ENCODE measurements at places on chromosomes 7 and 10.

DNA sequence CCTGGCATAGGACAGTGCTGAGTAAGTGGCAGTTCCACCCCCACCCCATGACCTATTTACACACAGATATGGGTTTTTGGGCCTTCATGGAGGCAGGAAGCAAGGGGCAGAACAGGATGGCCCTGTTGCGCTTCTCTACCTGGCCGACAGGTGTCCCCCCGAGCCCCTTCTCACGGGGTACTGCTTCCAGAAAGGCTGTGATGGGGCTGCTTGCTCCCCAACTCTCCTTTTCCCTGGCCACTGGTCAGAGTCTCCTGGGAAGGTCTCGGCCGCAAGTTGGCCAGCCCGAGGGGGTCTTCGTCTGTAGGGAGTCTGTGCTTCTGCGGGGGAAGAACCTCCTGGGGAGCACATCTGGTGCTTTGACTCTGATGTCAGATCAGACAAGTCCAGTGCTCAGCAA lies 139.8 kb upstream of the TNS3 start:
- no peak for DNase-seq

- no peak for DNase-seq
These were observed 103.4 kb upstream of the SEMA3D start for GRCh38 chr7:85290269-85290668.

DNA sequence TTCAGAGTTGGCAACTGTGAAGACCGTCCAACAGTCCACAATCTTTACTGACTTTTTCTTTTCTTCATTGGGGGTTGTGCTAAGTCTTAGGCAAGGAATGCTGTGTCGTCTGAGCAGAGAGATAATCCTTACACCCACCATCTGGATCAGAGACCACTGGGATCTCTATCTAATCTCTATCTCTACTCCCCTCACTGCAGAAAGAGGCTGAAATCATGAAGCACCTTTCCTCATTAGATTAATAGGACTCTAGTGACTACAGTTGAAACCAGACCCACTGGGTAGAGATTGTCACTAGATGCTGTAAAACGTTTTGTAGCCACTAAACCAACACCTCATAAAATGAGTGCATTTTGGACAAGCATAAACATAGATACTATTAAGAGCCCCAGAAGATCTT lies 387.4 kb upstream of the CELF2 start:
- DNase-seq: no peak

DNA sequence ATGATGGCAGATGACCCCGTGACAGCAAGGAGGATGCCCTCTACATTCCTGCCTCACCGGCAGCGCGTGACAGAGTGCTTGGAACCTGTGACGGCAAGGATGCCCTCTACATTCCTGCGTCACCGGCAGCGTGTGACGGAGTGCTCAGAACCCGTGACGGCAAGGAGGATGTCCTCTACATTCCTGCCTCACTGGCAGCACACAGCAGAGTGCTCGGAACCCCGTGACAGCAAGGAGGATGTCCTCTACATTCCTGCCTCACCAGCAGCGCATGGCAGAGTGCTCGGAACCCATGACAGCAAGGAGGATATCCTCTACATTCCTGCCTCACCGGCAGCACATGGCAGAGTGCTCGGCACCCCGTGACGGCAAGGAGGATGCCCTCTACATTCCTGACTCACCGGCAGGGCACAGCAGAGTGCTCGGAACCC lies 231.0 kb downstream of the DIP2C start:
- DNase-seq: no peak

DNA sequence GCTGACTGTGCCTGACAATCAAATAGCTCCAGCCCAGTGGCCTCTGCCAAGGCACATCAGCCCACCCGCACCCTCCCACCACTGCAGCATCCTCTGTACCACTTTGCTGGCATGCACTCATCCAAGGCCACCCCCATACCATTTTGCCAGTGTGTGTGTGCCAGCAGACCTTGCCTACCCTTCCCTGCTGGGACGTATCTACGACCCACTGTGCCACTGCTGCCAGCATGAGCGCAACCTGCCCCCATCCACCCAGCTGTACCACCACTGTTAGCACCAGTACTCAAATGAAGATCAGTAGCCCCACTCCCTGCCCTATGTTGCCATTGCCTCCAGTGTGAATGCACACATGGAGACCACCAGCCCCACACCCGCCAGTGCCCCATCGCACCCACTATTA lies 149.4 kb upstream of the PTN start:
- no peak for DNase-seq

DNA sequence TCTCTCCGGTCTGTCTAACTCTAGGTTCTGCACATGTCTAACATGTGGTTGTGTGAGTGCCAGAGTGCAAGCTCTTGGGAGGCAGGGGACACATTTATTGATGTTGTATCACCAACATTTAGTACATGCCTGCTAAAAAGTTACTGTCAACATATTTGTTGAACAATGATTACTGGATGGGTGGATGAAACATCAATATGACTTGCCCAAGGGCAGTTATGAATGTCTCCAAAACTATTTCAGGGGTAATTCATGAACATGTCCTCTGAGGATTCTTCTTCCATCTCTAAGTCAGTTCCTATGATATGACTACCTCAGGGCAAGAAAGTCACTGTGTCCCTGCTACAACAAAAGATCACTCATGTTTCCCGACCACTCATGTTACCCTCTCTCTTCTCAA lies 91.3 kb upstream of the STEAP1B start:
- no peak for DNase-seq

DNA sequence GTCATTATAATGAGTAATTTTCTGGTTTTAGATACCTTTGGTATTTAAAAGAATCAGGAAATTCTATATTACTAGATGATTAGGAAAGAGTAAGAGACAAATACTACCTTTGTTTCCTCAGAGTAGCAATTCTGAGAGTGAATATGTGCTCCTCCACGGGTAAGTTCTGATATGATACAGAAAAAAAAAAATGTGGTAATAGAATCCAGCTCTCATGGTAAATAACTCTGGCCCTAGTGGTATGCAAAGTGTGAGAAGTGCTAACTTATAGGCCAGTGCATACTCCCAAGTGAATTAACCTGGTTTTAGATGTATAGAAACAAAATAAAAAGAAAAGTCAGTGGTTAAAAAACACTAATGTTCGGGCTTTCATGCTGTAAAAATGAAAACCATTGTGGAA lies 512.6 kb upstream of the SEMA3D start:
- DNase-seq: no peak

- DNase-seq: no peak
These were observed 808.8 kb downstream of the GRM8 start for GRCh38 chr7:126443951-126444350.

- DNase-seq: peak; percentile 5
These were observed 43.3 kb upstream of the CNNM1 start for GRCh38 chr10:99285881-99286280.

GRCh38 chr10:72417971-72418370 lies 63.3 kb upstream of the DNAJB12 start:
- peak; percentile 4 for DNase-seq

DNA sequence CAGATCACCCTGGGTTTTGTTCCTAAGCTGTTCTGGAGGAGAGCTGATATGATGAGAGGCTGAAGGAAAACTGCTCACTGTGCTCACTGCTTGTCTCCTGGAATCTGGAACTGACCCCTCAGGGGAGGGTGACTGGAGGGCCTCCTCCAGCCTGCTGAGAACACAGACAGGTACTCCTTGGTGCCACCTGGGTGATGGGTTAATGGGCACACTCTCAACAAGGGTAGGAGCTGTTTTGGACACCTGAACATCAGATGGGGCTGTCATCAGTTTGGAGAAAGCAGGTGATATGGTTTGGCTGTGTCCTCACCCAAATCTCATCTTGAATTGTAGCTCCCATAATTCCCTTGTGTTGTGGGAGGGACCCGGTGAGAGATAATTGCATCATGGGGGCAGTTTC lies 58.1 kb upstream of the SORCS3 start:
- no peak for DNase-seq

DNA sequence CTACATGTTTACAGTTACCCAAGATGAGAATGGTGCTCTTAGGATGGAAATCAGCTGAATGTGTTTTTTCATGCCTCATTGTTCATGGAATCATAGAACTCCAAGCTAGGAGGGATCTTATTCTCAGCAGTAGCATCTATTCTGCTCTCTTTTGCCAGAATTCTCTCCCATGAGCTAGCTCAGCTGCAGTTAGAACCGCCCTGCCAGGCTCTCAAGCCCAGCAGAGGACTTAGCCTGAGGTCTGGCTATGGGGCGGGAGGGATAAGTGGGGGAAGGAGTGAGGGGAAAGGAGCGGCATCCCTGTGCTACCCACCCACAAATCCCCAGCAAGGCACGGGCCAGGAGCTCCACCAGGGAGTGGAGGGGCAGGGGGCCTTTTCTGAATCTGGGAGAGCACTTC lies 120.7 kb upstream of the PLXNA4 start:
- no peak for DNase-seq

- DNase-seq: no peak
These were observed 320.7 kb downstream of the GPR37 start for GRCh38 chr7:124444696-124445480.

DNA sequence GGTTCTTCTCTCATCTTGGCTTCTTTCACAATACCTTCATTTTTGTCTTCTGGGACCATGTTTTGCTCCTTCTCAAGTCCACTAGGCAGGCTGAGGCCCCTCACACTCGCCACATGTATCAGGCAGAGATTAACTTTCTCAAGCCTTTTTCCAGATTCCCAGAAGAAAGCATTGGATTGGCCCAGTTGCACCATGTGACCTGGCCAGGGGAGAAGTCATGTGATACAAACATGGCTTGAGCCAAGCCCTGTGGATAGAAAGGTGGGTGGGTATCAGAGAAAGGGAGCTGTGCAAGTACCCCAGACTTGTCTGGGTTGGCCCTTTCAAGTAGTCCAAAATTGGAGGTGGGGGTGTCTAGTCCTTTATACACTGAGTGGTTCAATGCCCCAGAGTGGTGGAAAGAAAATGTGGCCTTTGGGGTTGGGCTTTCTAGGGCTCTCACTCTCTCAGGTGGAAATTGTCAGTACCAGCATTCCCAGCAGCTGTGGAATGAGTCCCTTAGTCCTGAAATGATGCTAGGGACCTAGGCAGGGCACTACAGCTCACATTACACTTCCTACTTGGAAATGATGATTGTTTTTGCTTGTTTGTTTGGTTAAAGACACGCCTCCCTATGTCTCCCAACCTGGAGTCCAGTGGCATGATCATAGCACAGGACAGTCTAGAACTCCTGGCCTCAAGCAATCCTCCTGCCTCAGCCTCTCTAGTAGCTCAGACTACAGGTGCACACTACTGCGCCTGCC lies 36.9 kb upstream of the C10orf67 start:
- no peak for DNase-seq

DNA sequence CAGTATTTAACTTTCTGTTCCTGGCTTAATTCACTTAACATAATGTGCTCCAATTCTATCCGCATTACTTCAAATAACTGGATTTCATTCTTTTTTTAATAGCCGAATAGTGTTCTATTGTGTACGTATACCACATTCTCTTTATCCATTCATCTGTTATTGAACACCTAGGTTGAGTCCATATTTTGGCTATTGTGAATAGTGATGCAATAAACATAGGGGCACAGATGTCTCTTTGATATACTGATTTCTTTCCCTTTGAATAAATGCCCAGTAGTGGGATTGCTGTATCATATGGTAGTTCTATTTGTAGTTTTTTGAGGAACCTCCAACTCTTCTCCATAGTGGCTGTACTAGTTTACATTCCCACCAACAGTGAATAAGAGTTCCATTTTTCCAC lies 25.5 kb upstream of the TSPAN33 start:
- DNase-seq: no peak

- DNase-seq: no peak
These were observed 8.1 kb upstream of the POLD2 start for GRCh38 chr7:44131173-44132029.

GRCh38 chr10:103727546-103727963 lies 127.8 kb downstream of the SH3PXD2A start:
- no peak for DNase-seq

- no peak for DNase-seq
These were observed 31.8 kb downstream of the WDR86 start for GRCh38 chr7:151378011-151378410.

DNA sequence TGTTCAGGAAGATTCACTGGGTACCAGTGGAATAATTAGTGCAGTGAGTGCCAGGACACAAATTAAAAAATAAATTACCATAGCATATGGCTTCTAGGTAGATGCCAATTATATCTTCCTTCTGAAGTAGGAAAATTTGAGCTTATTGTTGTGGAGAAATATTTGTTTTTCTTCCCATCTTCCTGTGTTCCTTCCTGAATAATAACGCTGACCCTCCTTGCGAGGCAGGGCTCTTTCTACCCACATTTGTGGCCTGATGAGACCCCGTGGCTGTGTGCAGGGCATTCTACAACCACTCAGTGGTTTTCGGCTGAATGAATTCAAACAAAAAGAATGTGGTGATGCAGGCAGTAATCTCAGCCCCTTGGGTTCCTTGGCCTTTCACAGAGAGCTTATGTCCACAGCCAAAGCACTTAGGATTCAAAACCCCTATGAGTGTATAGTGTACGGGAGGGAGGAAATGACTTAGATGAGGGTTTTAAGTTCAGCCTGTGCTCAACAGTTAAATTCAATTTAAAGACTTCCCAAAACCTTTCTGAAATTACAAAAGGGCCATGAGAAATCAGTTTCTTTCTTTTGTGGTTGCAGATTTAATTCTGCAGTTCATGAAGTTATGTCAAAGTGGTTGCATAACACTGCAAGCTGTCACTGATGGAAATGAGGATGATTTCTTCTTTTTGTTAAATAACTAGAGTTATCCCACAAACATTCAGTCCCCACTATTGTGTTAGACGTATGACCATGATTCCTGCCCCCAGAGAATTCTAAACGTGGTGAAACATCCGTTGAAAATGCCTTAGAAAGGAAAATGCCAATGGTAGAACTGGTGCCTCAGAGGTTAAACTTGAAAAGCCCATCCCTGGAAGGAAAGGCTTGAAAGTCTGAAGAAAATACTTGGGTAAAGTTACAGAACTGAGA lies 255.3 kb downstream of the FZD1 start:
- peak; percentile 82 for DNase-seq

DNA sequence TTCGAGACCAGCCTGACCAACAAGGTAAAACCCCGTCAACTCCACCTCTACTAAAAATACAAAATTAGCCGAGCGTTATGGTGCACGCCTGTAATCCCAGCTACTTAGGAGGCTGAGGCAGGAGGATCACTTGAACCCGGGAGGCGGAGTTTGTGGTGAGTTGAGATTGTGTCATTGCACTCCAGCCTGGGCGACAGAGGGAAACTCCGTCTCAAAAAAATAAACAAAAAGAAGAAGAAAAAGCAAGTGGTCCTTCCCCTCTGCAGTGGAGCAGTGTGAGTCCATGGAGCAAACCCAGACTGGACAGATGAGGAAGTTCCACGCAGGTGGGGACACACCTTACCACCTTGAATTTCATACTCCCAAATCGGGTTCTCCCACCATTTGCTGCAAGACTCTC lies 13.1 kb upstream of the SERPINE1 start:
- no peak for DNase-seq

GRCh38 chr10:6465437-6465836 lies 114.6 kb downstream of the PRKCQ start:
- no peak for DNase-seq

GRCh38 chr10:128660726-128661125 lies 534.5 kb upstream of the MKI67 start:
- DNase-seq: no peak

DNA sequence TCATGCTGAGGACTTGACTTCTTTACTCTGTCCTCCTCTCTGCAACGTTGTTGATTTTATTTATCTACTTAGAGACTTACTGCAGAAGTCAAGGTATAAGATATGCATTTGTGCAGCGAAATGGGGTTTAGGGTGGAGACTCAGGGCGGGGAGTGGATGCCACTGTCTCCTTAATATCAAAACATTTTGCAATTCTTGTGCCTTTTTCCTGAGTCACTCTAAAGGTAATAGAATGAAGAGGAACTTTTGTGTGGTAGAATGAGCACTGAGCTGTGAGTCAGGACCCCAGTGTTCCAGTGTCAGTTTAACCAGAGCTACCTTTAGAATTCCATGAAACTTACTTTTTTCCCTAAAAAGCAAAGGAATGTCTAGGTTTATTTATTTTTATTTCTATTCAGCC lies 78.2 kb downstream of the VTI1A start:
- no peak for DNase-seq

Measured in astrocyte of the cerebellum (primary cell).